ENCODE measurements at places on chromosomes 5 and 9.

DNA sequence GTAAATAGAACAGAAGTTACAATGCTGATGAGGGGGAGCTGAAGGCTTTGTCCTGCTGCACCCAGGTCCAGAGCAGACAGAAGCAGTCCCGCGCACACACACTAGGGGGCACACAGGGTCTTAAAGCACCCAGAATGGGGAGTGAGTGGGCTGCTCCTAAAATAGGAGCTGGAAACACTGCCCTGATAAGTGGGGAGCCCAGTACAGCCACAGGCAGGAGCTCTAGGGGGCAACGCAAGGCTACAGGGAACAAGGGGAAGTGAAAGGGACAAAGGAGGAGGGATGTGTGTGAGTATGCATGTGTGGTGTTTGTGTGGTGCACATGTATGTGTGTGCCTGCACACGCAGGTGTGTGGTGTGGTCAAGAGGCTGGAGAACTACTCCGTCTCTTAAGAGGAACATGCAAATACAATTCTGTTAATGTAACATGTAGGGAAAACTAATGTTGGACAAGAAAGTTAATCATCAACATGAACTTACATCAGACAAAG is 191.5 kb downstream of the ROR2 start:
- no peak for DNase-seq

- no peak for DNase-seq
Measured at GRCh38 chr5:43619380-43619779, 16.4 kb downstream of the NNT start.

- no peak for DNase-seq
Measured at GRCh38 chr9:136762915-136763648, 1.2 kb downstream of the LCN15 start.

DNA sequence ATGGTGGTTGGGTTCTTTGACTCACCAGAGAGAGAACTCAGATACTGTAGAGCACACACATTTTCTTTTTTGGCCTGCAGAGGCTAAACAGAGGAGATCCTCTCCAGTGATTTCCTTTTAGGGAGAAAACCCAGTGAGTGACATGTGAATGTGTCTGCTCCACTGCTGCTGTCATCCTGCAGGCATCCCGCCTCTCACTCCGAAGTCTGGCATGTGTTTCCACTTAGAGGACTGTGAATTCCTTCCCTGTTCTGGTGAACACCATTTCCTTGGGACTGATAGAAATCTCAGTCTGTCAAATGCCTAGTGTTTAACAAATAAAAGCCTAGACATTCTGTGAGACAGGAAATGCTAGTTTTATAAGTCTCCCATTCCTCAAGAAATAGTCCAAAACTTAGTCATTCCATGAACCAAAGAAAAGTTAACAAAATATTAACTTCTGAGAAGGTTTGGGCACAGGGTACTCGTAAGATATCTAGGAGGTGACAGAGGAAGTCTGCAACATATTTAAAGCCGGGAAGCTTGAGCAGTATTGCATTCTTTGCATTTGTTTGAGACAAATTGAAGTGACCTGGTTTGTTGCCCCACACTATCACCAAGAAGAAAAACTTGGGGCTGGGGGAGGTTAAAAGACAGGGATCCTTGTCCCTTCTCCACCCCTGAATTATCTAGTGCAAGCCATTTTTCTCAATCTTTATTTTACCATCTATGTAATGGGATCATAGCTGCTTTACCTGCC is 74.9 kb upstream of the NIPAL4 start:
- DNase-seq, result no peak

DNA sequence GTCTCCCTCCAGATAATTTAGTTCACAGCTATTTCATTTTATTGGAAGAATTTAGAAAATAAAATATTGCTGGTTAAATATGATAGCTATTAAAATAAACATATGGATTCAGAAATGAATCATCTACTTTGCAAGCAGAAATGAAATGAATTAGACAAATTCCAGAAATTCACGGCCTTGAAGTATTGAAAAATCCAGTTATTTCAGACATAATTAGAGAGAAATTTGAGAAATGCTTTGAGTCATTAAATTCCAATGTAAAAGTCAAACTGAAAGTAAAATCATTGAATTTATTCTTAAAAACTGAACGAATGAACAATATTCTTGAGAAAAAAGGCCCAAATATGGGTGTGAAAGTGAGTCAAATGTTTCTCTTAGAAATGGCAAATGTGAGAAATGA is 632.6 kb upstream of the EDIL3 start:
- DNase-seq, result no peak

GRCh38 chr5:159944056-159944600 is 27.8 kb downstream of the ADRA1B start:
- no peak for DNase-seq

- no peak for DNase-seq
Measured at GRCh38 chr9:97300586-97300985, 6.9 kb upstream of the CCDC180 start.

DNA sequence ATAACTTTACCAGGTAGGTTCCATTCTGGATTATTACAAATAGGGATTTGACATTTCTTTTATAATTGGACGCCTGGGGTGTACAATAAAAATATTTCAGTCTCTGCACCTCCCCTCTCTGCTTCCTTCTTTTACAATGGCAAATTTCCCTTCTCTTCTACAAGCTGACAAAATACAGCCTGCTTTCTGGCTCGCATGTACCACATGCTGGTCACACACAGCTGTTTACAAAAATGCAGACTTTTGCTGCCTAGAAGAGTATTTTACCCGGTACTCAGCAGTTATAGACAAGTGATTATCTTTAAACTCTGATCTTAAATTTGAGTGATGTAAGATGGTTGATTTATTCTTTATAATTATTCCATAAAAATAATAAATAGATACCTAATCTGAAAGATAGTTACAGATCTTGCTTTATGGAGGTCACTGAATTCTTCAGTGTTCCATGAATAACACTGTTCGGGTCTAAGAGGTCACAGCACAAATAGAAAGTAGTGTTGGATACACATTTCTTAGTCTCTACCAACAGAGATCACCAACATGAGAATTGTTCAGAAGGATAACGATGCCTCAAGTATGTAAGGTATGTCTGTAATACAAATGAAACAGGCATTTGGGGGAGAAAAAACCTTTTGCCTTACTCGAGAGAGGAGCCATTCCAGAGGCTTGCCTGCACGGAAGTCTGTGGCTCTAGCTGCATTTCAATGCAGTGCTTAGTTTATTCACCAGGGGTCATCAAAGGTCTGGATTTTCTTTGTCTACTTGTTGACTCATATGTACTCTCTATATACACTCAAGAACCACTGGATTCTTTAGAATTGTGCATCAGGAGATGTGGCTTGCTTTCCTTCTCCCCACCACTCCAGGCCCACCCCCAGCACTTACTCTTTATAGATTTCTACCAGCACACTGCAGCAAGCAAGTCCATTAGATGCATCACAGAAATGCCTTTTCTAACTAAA is 206.6 kb upstream of the RFX3 start:
- DNase-seq, result peak; percentile 82

- no peak for DNase-seq
Measured at GRCh38 chr5:113505181-113505580, 8.3 kb upstream of the YTHDC2 start.

GRCh38 chr5:118701791-118702190 is 286.6 kb downstream of the DTWD2 start:
- no peak for DNase-seq

GRCh38 chr5:167920589-167920988 is 370.9 kb upstream of the WWC1 start:
- no peak for DNase-seq

DNA sequence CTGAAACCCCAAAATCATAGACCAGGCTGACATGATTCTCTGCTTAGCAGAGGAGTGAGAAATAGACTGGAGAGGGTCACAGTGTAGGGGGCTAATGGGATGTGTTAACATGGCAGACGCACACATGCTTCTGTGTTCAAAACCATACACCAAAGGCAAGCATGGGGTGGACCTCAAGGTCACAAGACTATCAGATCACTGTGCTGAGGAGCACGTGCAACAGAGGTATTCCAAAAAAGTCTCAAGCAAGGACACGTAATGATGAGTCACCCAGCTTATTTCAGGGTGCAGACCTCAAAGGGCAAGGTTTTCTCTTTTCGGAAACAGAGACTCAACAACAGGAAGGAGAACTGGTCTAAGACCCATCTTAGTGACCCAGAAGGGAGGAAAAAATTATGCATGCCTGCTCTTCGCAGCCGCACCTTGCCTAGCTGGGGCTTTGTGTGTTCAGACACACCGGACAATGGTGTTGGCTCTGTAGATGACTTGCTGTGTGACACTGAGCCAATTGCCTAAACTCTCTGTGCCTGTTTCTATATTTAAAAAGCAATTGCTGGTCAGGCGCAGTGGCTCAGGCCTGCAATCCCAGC is 20.3 kb downstream of the WHRN start:
- no peak for DNase-seq

- no peak for DNase-seq
Measured at GRCh38 chr5:35884773-35885172, 28.1 kb downstream of the IL7R start.

DNA sequence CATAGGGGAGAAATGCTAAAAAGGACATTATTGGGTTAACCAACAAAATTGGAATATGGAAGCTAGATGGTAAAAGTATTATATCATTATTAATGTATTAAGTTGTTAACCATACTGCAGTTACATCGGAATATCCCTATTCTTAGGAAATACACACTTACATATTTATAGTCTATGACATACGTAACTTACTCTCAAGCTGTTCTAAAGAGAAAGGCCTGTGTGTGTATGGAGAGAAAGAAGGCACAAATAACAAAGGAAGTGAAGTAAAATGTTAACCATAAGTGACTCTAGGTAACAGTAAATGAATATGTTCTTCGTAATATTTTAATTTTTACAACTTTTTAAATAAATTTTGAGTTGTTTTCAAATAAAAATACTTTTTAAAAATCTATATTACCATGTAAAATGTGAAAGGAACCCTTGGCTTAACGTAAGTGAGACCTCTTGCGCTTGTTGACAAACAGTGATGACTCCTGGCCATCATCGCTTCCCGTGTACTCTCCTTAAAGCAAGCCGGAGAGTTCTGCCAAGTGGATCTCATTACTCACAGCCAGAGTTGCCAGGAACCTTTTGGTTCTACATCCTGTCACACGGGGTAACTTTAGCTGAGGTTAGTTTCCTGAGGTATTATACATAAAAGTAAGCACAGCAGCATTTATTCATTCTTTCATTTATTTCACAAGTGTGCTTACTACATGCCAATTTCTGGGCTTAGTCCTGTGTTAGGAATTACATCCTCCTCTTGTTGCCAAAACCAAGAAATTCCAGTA is 165.4 kb downstream of the EPB41L4A start:
- DNase-seq, result no peak

DNA sequence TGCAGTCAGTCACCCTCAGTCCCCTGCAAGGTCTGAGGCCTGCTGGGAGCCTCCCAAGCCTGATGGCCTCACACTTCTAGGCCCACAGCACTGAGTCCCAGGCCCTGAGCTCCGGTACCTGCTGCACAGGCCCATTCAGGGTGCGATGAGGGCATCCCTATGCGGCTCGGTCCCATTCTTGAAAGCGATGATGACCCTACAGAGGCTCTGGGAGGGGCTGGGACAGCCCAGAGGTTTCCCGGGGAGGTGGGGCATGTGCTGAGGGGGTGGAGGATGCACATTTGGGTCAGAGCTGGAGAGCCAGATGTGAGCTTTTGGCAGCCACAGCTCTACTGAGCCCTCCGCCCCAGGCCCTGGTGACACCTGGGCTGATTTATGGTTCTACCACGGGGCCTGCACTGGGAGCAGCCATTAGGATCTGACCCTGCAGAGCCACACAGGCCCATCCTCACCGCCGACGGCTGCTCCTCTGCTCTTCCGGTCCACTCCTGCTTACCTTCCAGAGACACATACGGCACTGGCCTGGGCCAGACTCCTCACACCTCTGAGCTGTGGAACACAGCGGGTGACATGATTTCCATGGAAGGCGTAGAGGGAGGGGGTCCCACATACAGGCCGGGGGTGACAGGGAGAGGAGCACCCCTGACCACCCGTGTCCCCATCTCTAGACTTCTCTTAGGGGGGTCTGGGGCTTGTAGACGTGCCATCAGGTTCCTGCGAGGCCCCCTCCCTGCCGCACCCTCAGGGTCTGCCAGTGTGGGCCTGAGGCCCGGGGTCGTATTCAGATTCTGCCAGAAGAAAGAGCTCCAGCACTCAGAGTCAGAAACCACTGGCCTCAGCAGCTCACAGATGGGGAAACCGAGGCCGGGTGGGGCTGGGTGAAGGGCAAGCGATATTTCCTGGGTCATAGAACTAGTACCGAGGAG is 53.4 kb downstream of the COL23A1 start:
- DNase-seq, result no peak

GRCh38 chr9:78023003-78023741 is 8.4 kb downstream of the GNAQ start:
- no peak for DNase-seq

- DNase-seq, result no peak
Measured at GRCh38 chr9:26426551-26427131, 466.0 kb downstream of the CAAP1 start.

GRCh38 chr5:14414656-14415023 is 167.0 kb upstream of the OTULINL start:
- no peak for DNase-seq

GRCh38 chr9:31908158-31908890 is 476.1 kb upstream of the ACO1 start:
- DNase-seq, result no peak

DNA sequence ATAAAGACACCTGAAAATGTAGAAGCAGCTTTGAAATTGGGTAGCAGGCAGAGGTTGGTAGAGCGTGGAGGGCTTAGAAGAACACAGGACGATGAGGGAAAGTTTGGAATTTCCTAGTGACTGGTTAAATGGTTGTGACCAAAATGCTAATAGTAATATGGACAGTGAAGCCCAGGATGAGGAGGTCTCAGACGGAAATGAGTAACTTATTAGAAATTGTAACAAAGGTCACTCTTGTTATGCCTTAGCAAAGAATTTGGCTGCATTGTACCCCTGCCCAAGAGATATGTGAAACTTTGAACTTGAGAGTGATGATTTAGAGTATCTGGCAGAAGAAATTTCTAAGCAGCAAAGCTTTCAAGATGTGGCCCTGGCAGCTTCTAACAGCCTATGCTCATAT is 382.5 kb downstream of the KCNN2 start:
- DNase-seq, result no peak

- DNase-seq, result no peak
Measured at GRCh38 chr5:135304352-135305221, 94.4 kb downstream of the MACROH2A1 start.

DNA sequence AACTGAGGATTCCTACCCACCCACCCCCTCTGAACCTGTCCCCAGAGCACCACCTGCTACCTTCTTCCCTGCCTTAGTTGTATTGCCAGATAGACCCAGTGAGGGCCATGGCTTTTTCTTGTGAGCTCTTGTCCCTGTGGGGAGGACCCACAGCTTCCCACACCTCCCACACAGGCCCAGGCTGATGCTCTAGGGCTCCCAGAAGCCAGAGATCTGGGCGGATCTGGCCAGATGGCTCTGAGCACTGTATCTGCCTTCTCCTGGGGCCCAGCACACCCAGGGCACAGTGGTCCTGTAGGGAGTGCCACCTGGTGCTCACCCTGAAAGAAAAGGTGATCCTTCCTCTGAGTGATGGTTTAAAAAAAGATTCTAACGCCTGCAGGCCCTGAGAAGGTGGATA is 131.7 kb downstream of the DAB2IP start:
- DNase-seq, result no peak

Data from NCI-H2081 treated with DMSO at 0.1 percent for 48 hours (cell line).